Nephron progenitor cell (in vitro differentiated cells): ENCODE measurements at places on chromosomes 16 and 17.
A peak's percentile ranks its signal among the peaks of the same experiment; 100 is the strongest.

DNA sequence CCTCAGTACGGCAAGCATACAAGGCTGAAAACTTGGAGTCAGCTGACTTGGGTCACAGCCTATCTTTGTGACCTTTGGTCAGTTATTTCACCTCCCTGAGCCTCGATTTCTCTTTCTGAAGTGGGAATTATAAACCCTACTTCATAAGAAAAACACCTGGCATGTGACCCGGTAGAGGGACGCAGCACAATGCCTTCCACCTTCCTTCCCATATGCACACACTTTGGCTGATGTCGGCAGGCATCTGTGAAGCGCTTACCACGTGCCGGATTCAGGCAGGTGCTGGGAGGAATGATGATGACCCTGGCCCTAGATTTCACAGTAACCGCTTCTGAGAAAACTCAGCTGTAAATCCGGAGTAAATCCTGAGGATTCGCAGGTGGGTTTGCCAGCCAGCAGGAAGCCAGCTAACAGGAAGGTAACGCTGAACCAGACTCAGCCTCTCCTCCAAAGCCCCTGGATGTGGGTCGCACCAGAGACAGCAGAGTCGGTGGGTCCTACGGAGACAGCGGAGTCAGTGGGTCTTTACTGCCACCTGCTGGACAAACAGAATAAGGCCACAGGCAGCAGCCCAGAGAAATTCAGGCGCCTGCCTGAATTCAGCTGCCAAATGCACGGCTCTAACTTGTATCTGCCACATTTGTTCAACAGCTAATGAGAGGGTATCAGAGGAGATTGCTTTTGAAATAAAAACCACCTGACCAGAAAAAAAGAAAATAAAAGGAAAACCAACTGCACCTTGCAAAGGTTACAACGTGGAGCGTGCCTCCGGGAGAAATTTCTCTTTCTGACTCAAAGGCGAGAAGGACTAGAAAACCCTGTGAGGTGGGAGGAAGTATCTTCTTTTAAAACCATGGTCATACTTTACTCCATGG lies 16.6 kb downstream of the COPRS start:
- peak; percentile 83 for DNase-seq

GRCh38 chr17:19975601-19976000 lies 2.0 kb downstream of the AKAP10 start:
- DNase-seq, result no peak

DNA sequence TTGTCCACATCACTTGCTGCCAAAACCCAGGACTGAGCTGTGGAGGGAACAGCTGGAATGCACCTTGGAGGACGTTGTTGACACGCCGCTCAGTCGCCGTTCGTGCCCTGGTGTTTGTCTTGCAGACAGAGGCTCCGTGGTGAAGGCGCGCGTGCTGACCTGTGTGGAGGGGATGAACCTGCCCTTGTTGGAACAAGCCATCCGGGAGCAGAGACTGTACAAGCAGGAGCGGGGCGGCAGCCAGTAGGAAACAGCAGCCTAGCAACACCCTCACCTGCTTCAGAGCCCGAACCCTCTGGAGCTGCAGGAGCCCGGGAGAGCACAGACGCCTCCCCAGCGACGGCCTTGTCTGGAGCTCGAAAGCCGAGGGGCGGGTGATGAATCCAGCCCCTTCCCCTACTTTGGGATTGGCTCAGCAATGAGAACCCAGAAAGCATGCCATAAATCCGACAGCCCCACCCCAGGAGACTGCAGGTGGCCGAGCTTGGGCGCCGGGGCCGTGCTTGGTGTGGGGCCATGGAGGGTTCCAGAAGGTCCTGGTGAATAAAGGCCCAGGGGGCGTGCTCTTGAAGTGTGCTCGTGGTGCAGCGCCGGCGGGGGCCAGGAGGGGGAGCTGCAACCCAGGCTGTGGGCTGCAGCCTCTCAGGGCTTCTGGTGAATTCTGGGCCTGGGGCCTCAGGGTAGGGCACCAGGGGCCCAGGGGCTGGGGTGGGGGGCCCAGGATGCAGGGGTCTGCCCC lies 470 bp upstream of the CDK3 start:
- peak; percentile 82 for DNase-seq

DNA sequence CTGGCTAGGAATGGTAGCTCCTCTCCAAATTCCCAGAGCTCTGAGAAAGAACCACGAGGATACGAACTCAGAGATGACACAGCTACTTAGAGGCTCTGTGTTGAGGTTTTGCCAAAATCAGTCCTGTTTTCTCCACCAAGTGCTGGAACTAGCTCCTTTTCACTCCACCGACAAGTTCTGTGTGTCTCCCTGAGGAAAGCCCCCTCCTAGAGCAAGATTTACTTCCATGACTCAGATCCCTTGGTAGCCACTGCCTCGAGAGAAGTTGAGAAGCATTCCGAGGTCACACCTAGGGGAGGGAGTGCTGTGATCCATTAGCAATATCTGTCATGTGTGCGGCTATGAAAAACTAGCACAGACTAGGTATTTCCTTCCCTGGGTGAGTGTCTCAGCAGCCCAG lies 30.6 kb downstream of the IL21R start:
- DNase-seq, result no peak

GRCh38 chr16:67953641-67954375 lies 9.9 kb upstream of the LCAT start:
- no peak for DNase-seq

- no peak for DNase-seq
Observed at GRCh38 chr16:12697437-12697836, 106.2 kb downstream of the CPPED1 start.

- peak; percentile 70 for DNase-seq
Observed at GRCh38 chr17:67800495-67800928, 24.8 kb upstream of the BPTF start.

DNA sequence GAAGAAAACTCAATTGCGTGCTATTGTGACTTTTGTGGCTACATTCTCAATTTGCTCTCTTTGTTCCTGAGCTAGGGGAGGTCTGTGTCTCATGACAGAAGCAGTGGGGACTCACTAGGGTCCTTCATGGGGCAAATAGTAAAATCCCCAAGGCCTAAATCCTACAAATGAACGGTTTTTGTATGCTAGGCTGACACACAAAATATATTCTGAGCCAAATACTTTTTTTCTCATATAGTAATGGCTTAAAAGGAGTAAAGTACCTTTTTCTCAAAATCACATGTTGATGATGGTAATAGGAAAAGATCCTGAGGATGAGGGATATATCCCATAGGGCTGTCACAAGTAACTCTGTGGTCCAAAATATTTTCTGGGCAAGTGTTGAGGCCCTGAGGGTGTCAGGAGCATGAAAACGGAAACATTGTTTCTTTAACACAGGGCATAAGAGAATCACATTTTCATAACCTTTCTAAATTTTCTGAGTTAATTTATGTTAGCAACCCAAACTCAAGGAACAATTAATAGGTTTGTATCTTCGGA lies 77.5 kb upstream of the CNTNAP4 start:
- DNase-seq, result no peak

GRCh38 chr16:4733747-4734062 lies 366 bp downstream of the ANKS3 start:
- no peak for DNase-seq

DNA sequence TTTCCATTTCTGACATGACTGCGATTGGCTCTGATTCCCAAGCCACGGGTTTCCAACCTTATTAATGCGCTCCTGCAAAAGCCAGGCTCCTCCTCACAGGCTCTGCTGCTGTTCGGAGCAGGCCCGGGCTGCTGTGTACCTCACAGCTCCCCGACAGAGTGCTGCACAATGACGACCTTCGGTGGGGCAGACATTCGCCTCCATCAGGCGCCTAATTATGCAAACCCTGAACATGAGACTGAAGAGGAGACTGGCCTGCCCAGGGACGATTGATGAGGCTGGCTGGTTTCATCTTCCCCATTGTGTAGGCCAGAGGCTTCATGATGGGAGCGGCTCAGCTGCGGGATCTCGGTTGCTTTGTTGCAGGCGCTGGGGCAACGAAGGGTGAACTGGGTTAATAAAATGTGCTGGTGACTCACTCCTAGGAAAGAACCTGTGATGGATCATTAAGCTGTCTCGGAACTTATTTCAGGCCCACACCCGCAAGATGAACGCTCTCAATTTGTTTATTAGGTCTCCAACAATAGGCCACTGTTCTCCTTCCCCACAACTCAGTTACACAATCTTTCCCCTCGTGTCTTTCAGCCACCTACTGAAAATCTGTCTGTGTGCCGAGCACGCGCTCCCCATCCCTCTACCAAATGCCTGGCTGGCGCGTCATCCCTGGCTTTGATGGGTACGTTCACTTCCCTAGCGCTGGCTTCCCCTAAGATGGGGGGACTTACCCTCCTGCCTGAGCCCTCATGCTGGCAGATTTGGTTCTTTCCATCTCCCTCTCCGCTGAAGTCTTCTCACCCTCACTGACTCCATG lies 27.2 kb upstream of the TOB1 start:
- peak; percentile 51 for DNase-seq

GRCh38 chr17:56798916-56799315 lies 34.8 kb downstream of the C17orf67 start:
- DNase-seq, result peak; percentile 30

GRCh38 chr16:63702981-63703590 lies 1418.8 kb downstream of the CDH11 start:
- no peak for DNase-seq

DNA sequence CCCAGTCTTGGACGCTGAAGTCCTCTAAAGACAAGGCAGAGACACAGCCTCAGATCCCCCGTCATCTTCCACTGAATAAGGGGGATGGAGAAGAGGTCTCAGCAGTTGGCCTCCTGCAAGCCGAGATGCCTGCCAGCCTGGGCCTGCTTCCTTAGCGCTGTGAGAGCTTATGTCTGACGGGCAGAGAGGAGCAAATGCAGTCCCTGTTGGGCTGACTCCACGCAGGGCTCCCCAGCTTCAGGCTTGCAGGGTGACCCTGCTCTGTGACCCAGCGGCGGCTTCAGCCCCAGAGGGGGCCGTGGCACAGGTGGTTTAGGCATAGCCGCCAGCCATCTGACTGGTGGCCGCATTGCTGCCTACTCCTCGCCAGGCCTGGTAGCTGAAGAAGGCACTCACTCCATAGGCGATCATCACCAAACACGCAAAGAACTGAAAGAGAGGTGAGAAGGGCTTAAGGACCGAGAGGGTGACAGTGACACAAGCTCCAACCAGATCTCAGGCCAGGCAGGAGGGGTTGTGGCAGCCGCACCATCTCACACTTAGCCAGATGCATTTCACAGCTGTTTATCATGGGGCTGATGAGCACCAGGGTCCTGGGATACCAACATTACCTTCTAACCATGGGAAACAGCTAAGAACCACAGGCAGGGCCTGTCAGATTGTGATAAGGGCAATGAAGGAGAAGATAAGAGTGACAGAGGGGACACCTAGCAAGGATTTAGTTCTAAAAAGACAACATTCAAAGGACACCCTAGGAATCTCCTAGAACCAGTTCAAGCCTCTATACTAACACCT lies 11.7 kb downstream of the ARL2BP start:
- no peak for DNase-seq

- DNase-seq, result no peak
Observed at GRCh38 chr17:72259922-72260321, 139.1 kb downstream of the SOX9 start.

DNA sequence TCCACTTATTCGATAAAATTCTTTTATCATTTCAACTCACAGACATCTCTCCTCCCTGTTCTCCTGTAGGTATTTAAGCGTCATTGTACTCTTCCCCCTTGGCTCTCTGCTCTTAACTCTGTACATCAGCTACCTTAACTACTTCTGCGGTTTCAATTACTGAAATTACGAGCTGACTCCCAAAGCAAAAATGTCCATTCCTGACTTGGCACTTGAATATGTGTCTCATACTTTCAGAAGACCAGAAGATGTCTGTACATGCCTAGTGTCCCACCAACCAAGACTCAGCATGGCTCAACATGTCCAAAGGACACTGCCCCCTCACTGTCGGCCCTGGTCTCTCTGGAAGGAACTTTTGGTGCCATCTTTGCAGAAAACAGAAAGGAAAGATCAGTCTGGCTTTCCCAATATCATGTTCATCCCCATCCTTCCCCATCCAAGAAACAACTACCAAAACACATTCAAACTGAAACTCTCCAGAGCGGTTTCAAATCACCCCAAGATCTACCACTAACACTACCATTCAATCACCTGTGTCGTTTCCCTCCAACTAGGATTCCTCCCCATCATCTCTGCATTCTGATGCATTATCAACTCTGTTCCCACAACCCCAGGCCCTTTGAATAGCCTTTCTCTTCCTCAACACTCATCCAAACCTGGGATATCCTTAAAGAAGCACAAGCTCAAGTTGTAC lies 74.9 kb downstream of the ZFHX3 start:
- no peak for DNase-seq

DNA sequence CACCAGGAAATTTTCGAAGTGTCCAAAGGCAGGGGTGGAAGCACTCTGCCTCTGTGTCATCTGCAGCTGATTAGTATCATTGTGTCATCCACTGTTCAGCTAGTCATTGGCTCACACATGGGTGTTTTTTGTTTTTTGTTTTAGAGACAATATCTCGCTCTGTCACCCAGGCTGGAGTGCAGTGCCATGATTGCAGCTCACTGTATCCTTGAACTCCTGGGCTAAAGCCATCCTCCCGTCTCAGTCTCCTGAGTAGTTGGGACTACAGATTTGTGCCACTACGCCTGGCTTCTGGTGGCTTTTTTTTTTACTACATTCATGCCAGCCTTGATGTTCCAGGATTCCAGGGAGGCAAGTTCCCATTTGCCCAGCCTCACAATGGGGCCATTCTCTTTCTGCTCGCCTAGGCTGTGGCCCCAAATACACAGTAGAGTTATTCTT lies 32.5 kb upstream of the MYO18A start:
- DNase-seq, result no peak

DNA sequence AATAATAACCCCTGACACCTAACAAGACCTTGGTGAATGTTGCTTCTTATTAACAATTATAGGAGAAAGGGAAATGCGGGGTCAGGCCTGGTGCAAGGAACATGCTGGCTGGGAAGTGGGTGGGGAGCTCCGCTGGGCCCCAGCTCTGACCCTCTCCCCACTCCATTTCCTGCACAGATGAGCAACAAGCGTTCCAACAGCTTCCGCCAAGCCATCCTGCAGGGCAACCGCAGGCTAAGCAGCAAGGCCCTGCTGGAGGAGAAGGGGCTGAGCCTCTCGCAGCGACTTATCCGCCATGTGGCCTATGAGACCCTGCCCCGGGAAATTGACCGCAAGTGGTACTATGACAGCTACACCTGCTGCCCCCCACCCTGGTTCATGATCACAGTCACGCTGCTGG lies 23.0 kb downstream of the RHBDL3 start:
- DNase-seq, result no peak

DNA sequence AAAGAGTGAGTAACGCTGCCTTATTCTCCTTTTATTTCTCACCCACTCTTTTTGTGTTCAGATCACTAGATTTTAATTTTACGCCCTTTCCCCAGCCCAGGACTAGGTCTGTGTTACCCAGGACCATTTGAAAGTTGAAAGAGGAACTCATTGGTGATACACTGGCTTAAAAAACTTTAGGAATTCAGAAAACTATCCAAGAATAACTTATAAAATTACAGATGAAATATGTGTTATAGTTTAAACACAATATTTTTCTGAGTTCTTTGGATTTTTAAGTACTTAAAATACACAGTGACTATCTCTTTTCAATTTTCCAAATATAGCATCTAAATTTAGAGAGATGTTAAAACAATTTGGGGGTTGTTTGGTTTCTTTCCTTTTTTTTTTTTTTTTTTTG lies 385.2 kb downstream of the CDH13 start:
- DNase-seq, result no peak
